NCI-H187 (cell line): ENCODE measurements at places on chromosomes 13 and 19.

GRCh38 chr13:29162638-29163235 lies 342.6 kb downstream of the MTUS2 start:
- DNase-seq, result no peak

- DNase-seq, result no peak
Observed at GRCh38 chr13:19634256-19634740, 839 bp downstream of the MPHOSPH8 start.

- DNase-seq, result no peak
Observed at GRCh38 chr13:31201341-31202031, 1.7 kb downstream of the B3GLCT start.

DNA sequence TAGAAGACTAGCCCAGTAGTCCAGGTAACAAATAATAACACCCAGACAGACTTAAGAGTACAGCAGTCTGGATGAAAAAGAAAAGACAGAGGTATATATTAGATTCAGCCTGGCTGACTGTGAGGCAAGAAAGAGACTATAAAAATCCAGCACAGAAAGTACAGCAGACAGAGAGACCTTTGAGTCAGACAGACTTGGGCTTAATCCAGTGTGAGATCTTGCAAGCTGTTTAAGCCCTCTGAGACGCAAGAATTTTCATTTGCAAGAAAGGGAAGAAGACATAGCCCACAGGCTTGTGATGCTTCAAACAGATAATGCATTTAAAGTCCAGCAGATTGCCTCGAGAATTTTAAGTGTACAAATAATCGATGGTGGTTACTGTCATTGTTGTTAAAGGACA lies 471.4 kb downstream of the LIG4 start:
- DNase-seq, result no peak

DNA sequence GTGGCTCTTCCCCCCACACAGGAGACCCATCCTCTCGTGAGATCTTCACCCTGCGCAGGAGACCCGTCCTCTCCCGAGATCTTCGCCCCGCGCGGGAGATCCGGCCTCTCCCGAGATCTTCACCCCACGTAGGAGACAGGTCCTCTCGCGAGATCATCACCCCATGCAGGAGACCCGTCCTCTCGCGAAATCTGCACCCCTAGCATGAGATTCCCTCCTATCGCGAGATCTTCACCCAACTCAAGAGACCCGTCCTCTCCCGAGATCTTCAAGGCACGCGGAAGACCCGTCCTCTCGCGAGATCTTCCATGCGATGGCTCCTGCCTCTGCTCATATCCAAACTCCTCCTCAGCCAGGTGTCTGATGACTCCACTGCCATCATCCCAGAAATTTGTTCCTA lies 24.3 kb downstream of the LAIR2 start:
- no peak for DNase-seq

DNA sequence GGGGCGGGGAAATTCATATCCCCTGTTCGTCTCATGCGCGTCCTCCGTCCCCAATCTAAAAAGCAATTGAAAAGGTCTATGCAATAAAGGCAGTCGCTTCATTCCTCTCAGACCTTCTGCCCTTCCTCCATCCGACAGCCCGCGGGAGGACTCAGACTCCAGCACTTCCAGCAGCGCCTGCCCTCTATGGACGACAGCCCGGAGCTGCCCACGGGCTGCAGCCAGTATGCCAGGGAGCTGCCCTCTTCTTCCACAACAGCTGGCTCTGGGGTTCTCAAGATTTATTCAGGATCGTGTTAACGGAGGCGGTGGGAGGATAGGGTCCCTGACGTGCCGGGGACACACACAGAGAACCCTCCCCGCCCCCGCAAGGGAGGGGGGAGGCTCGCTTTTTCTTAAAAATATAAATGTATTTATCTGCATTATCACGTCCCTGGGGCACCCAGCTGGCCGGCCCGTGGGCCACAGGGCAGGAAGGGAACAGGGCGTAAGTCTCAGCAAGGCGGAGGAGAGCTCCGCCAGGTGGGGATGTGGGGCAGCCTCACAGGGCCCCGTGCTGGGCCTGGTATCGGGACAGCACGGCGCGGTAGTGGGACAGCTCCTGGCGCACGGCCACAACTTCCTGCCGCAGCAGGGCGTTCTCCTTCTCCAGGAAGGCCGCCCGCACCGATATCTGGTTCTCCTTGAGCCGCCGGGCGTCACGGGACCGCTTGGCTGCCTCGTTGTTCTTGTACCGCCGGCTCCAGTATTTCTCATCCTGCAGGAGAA lies 6.7 kb downstream of the DBP start:
- DNase-seq, result no peak

- no peak for DNase-seq
Observed at GRCh38 chr13:111423168-111423785, 102.8 kb downstream of the TEX29 start.

DNA sequence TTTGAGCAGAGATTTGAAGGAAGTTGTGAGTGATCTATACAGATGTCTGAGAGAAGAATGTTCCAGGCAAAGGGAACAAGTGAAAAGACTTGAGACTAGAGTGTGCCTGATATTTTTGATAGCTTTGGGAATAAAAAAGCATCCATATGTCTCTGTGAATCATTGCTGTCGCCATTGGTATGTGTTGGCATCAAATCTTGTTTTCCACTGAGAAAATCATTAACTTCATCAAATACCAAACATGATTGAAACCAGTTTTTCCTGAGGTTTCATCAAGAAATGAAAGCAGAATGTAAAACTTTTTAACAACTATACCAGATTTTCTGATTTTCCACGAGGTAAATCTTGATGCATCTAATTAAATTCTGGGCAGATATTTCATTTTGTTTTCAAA lies 862.6 kb downstream of the DIAPH3 start:
- DNase-seq, result no peak

DNA sequence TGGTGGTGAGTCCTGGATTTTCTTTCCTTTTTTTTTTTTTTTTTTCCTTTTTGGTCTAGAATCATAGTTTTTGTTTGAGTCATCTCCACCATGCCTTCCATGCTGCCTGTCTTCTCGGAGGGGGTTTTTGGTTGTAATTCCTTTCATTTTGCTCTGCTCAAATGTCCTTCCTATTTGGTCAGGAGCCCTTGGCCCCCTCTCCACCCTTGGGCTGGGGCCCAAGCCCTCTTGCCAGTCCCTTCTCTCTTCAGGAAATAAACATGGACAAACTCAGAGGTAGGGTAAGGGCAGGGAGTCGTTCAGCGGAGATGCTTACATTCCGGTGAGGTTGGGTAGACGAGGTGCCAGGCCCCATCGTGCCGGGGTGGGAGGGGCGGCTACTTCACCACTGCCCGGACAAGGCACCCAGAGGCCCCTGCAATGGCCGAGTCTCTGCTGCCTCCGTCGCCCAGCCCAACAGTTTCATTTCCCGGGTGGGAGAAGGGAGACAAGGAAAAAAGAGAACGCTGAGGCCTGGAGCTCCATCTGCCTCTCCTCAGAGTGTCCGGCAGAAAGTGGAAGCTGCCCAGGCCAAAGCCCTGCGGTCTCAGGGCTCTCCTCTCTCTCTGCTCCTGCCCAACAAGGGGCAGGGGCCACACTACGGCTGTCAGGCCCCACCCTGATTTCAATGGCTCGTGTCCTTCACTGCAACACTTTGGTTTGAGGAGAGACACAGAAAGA lies 12.7 kb downstream of the ZNF574 start:
- no peak for DNase-seq

GRCh38 chr19:12379732-12380443 lies 14.4 kb upstream of the ZNF442 start:
- no peak for DNase-seq

- DNase-seq, result no peak
Observed at GRCh38 chr19:18421371-18421959, 2.3 kb downstream of the SSBP4 start.

- DNase-seq, result no peak
Observed at GRCh38 chr19:36797786-36798108, 25.1 kb upstream of the ZNF850 start.

DNA sequence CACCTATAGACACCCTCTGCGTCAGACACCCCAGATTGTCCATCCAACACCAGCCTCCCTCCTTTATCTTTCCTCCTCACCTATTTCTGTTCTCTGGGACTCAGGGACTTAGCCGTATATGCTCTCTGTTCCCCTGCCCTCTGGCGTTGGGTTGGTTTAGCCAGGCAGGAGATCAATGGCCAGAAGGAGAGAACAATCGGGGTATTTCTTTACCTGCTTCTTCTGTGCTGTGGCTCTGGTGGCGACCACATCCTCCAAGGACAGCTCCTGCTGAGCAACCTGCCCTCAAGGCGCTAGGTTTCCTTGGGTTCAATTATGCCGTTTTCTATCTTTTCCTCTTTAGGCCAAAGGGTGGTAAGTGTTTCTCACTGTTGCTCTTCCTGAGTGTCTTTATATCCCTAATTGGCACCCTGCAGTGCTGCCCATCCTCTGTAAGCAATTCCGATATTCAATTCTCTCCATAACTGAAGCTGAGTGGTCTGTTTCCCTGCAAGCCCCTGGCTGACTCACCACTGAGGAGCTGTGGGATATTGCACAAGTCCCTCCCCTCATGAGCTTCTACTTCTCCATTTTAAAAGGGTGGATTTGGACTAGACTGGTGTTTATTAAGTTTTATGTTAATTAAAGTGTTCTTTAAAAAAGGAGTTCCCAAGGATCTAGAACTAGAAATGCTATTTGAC lies 63.7 kb upstream of the TMTC4 start:
- no peak for DNase-seq

GRCh38 chr19:10292206-10292788 lies 2.5 kb downstream of the ICAM5 start:
- DNase-seq, result no peak

DNA sequence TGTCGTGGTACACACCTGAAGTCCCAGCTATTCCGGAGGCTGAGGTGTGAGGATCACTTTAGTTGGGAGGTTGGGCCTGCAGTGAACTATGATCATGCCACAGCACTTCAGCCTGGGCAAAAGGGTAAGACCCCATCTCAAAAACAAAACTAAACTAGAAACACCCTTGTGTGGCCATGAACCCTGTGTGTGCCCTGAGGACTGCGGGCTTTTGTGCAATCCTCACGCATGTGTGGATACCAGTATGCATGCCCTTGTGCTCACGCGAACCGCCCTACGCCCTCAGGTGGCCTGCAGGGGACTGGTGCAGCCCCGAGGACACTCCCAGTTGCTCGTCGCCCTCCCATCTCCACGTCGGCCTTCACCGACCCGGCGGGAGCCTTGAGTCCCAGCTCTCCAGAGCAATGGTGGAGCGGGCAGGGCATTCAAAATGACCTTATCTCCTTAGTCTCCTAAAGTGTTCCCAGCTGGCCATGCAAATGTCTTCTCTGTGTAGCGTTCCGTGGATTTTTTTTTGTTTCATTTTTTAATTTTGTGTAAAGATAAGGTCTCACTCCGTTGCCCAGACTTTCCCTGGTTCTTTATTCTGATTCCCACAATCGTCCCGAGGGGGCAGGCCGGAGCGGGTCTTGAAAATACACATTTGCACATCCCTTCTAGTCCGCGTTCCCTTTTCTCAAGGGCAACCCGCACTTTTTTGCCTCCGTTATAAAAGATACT lies 868 bp upstream of the EGLN2 start:
- peak; percentile 62 for DNase-seq

- no peak for DNase-seq
Observed at GRCh38 chr13:74774264-74774663, 640.1 kb upstream of the KLF12 start.

- DNase-seq, result no peak
Observed at GRCh38 chr13:98675066-98675465, 77.4 kb downstream of the SLC15A1 start.

DNA sequence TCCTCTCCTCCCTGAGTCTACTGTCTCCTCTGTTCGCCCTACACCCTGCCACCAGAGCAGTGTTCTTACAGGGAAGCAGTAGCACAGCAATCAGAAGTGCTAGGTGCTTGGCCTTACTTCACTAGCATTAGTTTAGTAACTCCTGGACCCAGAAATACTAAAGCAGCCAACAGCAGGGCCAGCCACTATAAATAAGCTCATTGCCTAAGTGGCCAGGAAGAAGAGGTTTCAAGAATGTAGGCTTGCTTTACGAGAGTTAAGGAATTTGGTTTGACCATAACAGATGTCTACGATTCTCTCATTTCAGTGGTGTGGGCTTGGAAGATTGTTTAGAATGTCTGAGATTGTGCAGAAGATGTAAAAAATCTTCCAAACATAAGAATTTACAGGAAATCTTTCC lies 103.3 kb downstream of the ZAR1L start:
- no peak for DNase-seq

GRCh38 chr19:23787106-23787505 lies 28.4 kb upstream of the ZNF681 start:
- no peak for DNase-seq

- no peak for DNase-seq
Observed at GRCh38 chr19:50657222-50657669, 8.0 kb downstream of the C19orf81 start.

DNA sequence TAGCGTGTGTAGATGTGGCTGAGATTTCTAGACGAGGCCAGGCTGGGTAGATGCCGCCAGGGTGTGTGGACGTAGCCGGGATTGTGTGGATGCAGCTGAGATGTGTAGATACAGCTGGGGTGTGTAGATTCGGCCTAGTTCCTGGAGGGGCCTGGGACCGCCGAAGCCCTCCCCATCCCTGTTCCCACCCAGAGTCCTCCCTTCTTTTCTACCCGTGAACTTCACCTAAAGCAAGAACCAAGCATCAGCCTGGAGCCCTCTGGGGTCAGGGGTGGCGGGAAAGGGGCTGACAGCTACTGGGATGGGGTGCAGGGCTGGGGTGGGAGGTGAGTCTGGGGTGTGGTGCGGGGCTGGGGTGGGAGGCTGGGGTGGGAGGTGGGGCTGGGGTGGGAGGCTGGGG lies 768 bp downstream of the TMPRSS9 start:
- DNase-seq, result no peak

- DNase-seq, result no peak
Observed at GRCh38 chr13:41019011-41019487, at the start of gene ELF1. Gene ELF1 (minus strand): TSS chr13:41019316. CDS start chr13:40982054, 37,262 bp downstream.

GRCh38 chr13:28704919-28705318 lies 13.9 kb downstream of the SLC46A3 start:
- DNase-seq, result no peak
